ENCODE measurements at places on chromosomes 4 and X.

GRCh38 chr4:62366939-62367338 is 1166.8 kb downstream of the ADGRL3 start:
- DNase-seq: no peak

GRCh38 chr4:186497043-186497442 is 58.3 kb downstream of the MTNR1A start:
- no peak for DNase-seq

- DNase-seq: no peak
Observed at GRCh38 chr4:1572521-1572920, 111.6 kb downstream of the FAM53A start.

GRCh38 chrX:13463608-13464007 is 105.8 kb upstream of the EGFL6 start:
- no peak for DNase-seq

GRCh38 chrX:133523081-133523487 is 107.8 kb upstream of the GPC4 start:
- no peak for DNase-seq

- no peak for DNase-seq
Observed at GRCh38 chr4:88736264-88736663, 38.6 kb upstream of the NAP1L5 start.

- no peak for DNase-seq
Observed at GRCh38 chrX:12440246-12440645, 302.0 kb downstream of the FRMPD4 start.

DNA sequence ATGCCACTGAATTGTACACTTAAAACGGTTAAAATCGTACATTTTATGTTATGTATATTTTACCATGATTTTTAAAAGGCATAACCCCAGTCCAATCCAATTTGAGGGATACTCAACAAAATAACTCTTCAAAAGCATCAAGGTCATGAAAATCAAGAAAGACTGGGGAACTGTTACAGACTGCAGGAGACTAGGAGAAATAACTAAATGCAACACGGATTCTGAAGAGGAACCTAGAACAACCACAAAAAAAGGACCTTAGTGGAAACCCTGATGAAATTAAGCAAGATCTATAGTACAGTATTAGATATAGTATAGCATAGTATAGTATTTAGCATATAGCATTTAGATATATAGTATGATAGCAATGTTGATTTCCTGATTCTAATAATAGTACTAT is 26.8 kb downstream of the SH3KBP1 start:
- no peak for DNase-seq

- no peak for DNase-seq
Observed at GRCh38 chrX:152892999-152893891, 4.6 kb upstream of the ZNF185 start.

DNA sequence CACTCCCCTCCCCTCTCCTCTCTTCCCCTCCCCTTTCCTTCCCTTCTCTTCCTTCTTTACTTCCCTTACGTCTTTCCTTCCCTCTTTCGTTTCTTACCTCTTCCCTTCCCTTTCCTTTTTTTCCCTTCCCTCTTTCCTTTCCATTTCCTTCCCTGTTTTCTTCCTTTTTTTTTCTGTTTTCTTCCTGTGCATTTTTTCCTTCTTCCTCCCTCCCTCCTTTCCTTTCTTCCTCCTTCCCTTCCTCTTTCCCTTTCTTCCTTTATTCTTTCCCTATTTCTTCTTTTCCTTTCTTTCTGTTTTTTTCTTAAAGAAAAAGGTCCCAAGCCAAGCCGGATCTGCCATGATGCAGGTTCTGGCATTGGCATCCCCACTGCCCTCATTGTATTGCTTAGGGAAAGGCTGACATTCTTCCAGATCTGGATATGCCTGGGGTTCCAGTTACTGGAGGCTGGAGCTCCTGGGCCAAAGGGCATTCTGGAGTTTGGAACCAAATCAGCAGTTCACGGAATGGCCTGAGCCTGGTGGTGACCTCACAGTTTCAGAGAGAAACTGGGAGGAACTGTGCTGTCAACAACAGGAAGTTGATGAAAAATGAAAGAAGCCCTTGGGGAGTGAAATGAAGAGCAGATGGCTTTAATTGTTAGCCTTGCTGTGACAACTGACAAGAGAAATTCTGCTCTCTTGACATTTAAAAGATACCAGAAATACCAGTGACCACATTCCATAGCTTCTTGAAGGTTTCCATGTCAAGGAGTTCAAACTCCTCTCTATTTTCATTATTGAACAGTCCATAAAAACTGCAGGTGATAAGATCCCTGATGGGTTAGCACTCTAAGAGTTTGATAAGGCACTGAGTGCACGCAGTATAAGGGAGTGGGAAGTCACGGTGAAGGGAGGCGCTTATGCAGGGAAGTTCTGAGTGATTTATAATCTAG is 622.1 kb downstream of the SPRY1 start:
- DNase-seq: no peak

DNA sequence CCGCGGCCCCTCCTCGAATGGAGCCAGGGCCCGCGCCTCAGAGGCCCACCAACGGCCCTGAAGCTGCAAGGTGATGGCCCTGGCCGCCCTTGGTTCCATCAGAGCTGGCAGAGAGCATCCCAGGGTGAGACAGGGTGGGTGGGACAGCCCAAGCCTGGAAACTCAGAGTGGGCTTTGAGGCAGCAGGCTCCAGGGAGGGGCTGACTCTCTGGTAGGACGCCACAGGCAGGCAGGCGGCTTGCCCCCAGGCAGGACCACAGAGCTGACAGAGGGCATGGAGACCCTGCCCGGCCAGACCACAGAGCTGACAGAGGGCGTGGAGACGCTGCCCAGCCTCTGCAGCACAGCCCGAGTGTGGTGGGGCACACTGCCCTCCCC is 4.8 kb downstream of the MYL5 start:
- DNase-seq: no peak

DNA sequence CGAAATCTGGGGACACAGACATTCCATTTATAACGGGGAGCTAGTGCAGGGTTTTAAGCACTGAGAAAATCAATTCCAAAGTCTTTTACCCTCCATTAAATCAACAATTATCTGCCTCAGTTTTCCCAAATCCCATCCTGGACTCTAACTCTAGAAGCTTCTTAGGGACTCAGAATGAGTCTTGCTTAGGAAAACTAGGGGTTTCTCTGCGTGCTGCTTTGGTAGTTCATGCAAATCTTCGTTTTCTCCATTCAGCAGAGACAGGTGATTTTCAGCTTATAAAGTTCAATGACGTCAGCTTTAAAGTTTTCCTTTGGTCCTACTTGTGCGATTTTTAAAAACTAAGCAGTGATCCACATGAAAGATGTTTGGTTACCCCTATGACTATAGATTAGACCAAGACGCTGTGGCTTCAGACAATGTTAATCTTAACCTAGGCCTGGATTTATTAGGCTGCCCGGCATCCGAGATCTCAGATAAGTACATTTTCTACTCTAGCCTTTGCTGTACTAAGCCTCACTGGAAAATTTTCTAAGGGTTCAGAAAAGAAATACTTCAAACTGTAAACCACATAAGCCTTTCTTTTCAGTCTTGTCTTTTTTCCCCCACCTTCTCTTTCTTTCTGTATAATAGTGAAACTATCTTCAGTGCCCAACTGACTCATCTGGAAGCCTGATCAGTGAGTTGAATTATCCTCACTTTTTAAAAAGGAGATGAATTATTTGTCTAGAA is 121.4 kb upstream of the GATB start:
- no peak for DNase-seq

DNA sequence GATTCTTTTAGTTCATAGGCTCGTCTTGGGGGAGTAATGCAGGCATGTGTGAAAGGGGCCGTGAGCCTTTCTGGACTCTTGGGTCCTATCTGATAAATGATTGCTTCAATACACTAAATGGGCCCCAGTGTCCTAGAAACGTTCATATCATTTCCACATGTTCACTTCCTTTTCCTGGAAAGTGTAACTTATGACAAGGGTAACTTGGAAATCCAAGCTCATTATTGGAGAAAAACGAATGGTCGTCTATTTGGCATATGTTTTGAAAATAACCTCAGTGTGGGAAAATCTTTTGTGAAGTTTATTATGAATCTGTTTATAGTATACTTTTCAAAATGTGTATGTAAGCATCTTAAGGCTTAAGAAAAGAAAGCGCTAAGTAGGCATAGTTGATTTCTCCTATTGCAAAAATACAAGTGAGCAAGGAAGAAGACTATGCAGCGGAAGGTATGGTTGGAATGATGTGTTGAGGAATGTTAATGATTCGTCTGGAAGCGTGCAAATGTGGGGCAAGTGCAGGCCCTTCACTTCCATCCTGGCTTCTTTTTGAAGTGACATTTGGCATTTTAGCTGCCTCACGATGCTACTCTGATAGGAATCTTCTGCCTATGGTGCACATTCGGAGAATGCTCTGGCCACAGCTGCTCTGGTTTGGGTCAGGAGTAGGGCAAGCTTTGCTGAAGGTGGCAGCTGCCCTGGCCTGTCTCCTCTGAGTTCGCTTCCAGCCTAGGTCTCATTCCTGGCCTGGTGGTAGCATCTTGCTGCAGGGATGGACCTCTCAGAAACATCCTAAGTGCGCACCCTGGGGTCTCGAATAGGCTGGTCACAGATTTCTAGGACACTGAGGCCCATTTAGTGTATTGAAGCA is 49.5 kb upstream of the STOX2 start:
- no peak for DNase-seq

DNA sequence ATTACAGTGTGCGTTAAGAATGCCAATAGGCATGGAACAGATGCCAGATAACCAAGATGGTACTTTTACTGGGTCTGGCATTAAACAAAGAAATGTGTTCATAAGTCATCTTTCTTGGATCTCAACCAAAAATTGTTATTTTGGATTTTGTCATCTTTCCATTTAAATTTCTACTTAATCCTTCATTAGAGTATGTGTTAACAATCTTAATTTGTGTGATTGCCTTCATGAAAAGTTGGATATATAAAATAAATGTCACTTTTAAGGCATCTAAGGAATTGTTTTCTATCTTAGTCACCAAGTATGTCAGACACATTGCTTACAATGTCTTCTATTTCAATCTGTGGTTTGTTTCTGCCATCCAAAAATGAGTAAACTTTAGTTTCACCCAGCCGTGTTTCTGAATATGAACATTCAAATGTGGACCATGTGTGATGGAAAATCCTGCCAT is 87.5 kb downstream of the PALLD start:
- no peak for DNase-seq

- no peak for DNase-seq
Observed at GRCh38 chrX:72712094-72712755, 1.9 kb downstream of the PHKA1 start.

DNA sequence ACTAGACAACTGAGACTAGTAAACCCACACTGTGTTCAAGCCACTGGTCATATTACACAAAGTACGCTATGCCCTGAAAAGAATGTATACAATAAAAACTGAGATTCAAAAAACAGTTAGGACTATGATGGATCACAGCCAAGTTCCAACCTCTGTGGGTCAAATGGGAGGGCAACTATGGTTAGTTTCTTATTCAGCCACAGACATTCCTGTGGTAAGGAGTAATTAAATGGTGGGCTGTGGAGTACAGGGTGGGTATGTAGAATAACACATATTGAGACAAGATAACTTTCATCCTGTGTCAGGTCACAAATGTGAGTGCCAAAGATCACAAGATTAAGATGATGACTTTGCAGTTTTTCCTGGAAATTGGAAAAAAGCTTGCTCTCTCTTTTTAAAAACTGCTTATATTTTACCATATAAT is 167.2 kb downstream of the NPNT start:
- no peak for DNase-seq

DNA sequence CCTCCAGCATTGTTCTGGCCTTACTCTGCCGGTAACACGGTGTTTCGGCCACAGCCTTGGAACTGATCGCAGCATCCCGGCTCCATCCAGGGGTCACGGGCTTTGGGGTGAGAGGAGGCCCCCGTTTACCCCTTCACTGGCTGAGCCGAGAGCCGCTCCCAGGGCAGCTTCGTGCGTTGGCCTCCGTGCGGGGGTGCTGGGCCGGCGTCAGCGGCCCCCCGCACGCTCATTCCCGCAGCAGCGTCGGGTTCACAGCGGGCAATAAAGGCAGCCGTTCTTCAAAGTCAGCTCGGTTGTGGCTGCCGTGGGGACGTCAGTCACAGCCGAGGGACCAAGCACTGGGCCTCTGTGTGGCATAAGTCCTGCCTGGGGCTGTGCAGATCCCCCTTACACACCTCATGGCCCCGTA is 25.3 kb upstream of the PLCXD1 start:
- DNase-seq: no peak

DNA sequence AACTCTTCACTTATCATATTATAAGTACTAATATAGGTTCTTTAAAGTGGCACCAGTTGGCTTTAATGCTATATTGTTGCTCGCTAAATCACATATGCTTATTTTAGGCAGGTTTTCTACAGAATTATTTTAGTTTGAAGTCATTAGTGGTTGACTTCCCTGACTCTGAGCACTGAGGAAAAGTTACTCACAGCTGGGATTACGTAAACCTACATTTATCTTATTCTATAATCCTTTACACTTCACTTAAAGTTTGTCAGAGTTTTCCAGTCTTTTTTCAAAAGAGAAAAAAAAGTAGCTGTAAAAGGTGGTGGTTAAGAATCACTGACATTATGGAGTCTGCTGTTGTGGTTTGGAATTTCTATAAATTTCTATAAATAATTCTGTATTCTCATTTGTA is 5.8 kb downstream of the UGT2B4 start:
- DNase-seq: no peak

GRCh38 chrX:116378961-116379360 is 57.4 kb upstream of the SLC6A14 start:
- no peak for DNase-seq

DNA sequence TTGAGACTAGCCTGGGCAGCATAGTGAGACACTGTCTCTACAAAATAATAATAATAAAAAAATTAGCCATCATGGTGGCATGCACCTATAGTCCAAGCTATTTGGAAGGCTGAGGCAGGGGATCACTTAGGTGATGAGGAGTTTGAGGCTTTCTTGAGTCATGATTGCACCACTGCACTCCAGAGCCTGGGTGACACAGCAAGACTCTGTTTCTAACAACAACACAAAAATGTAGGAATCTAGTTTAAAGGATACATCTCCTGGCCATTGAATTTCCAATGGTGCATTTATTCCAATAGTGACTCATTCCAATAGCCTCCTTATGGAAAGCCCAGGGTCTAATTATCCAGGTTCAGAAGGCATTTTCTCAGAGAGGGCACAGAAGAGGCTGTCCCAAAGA is 21.9 kb upstream of the HERC6 start:
- no peak for DNase-seq

GRCh38 chr4:114782415-114783214 is 184.0 kb downstream of the UGT8 start:
- no peak for DNase-seq

GRCh38 chrX:48909703-48910294 is 1.6 kb downstream of the SLC35A2 start:
- no peak for DNase-seq

GRCh38 chr4:16155528-16156169 is 70.6 kb downstream of the TAPT1 start:
- DNase-seq: no peak
